ENCODE measurements at places on chromosomes 12 and 14.

GRCh38 chr14:34220921-34221320 is 241.1 kb downstream of the SPTSSA start:
- DNase-seq, result no peak

GRCh38 chr12:29350080-29350479 is 30.9 kb downstream of the ERGIC2 start:
- DNase-seq, result no peak

DNA sequence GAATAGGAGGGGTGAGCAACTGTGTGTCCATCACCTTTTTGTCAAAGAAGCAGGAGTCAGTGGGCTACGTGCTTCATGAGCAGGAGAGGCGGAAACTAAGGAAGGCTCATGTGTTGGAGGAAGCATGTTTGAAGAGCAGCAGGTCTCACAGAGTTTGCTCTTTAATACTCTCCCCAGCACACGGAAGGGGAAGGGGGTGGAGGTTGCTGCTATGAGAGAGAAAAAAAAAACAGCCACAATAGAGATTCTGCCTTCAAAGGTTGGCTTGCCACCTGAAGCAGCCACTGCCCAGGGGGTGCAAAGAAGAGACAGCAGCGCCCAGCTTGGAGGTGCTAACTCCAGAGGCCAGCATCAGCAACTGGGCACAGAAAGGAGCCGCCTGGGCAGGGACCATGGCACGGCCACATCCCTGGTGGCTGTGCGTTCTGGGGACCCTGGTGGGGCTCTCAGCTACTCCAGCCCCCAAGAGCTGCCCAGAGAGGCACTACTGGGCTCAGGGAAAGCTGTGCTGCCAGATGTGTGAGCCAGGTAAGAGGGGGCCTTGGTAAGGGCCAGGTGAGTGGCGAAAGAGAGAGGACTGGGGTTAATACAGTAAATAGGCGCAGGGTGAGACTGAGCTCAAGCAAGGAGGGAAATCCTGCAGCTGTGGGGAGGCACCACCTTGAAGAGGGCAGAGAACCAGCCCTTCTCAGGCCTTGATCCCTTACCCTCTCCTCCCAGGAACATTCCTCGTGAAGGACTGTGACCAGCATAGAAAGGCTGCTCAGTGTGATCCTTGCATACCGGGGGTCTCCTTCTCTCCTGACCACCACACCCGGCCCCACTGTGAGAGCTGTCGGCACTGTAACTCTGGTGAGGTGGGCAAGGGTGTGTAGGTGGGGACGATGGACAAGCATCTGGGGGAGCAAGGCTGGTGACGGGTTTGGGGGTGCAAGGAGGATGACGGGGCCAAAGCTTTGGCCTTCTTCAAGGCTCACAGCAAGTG is at the start of gene CD27:
Gene CD27 (plus strand): TSS at position 252 of the 985 bp plus-strand sequence. CDS start 141 bp downstream, at position 393.
- peak; percentile 48 for DNase-seq

- no peak for DNase-seq
Observed at GRCh38 chr14:36105401-36105800, 71.1 kb downstream of the PTCSC3 start.

GRCh38 chr12:2417481-2418160 is 364.8 kb downstream of the CACNA1C start:
- no peak for DNase-seq

DNA sequence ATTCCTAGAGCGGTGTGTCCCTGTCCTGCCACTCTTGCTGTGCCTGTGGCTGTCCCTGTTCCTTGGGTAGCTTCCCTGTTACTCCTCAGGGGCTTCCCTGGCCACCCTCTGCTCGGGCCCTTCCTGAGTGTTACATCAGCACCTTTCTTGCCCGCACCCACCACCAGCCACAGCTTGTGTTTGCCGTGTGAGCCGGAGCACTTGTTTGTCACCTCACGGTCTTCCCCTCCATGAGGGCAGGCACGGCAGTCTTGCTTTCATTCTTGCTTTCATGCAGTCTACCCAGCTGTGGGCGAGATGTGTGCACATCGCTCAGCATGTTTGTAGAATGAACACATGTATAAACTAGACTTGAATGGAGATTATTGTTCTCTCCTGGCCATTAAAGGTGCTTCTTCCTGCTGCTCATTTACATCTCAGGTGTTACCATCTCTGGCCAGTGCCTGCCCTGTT is 42.0 kb downstream of the TRAF3 start:
- DNase-seq, result no peak

DNA sequence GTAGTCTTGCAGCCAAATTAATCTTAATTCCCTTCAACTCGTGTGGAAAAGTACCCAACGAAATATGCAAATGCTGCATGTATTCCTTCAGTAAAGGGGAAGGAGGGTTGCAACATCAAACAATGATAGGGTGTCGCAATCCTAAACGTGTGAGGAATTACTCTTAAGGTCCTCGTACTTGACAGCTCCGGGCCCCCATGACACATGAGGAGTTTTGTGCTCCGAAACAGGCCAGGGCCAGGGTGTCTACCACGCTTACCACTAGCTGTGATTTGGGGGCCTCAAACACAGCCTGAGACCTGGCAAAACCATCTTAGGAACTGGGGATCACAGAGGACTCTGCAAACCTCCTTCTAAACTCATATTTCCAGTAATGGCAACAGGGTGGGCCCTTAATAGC is 20.4 kb downstream of the FOS start:
- DNase-seq, result no peak

DNA sequence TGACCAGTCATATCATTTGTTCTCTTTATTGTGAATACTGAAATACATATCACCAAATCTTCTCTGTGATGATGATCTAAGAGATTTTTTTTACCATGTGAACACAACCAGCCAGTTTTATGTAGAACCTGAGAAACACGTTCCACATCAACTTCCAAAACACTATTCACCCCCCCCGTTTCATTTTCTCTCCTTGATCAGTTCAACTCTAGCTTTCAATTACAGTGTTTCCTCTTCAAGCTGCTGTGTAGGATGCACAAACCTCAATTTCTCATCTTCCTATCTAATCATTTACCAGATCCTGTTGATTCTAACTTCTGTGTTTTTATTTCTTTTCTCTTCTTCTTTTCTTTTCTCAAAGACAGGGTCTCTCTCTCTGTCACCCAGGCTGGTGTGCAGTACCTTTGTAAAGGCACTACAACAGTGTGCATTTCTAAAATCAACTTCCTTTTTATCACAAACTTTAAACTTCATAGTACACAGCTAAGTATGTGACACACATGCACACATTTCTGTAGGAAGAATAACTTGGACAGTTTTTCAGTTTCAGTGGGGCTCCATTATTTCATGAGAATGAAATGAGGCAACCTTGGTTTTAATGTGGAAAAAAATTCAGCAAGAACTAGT is 149.9 kb upstream of the FBXO33 start:
- no peak for DNase-seq

GRCh38 chr12:92334552-92334951 is 188.9 kb upstream of the BTG1 start:
- no peak for DNase-seq

GRCh38 chr12:97559267-97559666 is 96.7 kb downstream of the RMST start:
- DNase-seq, result no peak

- DNase-seq, result peak; percentile 58
Observed at GRCh38 chr12:49537231-49537751, 1.5 kb upstream of the KCNH3 start.

- no peak for DNase-seq
Observed at GRCh38 chr14:35879151-35879648, 53.1 kb downstream of the BRMS1L start.

DNA sequence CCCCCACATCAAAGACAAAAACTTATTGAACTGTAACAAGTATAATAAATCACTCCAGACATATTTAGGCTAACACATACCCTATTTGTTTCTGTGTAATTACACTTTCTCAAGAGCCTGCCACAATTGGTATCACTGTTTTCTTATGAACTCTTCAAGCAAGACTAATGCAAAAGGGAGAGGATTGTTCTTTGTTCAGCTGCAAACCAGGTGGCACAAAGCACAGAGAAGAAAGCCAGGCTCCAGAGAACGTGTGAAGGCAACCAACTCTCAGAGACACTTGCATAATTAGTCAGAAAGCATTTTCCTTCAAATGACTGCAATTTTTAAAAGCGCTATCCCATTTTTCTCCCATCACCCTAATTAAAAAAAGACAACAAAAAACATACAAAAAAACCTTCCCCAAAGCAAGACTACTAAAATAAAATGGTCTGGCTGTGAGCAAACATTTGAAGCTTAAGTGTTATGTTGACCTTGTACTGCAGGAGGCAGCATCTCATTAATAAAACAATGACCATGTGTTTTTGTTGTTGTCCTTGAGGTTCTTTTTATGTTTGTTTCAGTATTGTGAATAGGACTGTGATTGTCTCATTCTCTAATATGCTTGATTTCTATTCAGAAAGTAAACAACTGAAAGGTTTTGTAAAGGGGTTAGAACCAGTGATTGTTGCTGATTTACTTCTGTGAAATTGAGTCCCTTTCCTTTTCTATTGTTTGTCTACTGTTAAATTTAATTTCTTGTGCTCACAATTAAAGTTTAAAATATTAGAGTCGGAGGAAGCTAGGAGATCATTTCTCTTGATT is 452.7 kb upstream of the PDE3A start:
- no peak for DNase-seq

GRCh38 chr12:107368586-107368985 is 275.2 kb upstream of the CRY1 start:
- DNase-seq, result no peak

DNA sequence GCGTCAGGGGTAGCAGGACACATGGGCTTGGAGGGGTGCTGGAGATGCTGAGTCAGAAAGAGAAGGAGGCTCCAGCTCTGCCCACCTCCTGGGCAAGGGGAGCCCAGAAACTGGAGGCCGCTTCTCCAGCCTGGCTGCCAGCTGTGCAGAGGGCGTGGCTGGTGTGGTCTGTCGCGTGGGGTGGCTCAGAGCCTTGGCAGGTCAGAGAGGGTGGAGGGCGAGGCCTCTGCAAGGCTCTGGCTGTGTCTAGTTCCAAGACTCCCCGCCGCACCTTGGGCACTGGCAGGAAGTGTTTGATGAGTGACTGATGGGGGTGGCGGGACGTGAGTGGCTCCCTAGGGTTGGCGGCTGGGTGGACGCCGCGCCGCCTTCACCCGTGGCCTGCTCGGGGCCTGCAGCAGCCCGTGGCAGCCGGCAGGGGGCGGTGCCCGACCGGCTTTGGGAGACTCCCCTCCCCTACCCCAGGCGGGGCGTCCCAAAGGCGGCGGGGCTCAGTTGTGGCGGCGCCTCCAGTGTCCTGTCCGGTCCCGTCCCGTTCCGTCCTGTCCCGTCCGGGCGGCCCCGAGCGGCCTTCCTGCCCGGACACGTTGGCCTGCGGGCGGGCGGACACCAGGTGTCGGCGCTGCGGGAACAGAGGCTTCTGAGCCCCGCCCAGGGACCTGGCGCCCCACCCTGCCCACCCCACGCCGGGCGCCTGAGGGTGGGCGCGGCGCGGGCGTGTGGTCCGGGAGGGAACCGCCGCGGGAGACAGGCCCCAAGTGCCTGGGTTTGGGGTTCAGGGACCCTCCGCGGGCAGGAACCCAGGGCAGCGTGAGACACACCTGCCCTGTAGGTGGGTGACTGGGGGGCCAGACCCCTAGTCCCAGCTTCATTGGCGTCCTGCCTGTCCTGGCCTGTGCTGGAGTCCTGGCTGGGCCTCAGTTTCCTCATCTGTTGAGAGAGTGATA is 39.7 kb downstream of the KRT80 start:
- peak; percentile 81 for DNase-seq

DNA sequence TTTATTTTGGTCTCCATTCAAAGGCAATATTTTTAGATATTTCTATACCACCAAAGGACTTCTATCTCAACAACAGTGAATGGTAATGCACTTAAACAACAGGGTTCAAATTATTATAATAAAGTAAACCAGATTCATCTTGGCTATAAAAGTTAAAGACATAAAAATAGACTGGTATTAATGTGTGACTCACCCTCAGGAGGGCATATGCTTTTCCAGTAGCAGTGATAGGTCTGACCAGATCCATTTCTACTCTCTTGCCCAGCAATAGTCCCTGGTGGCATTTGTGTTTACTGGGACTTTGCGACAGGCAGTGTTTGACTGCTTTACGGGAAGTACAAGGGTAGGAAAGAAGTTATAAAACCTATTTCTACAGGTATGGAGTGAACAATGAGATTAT is 353.2 kb upstream of the ATP2B1 start:
- no peak for DNase-seq

DNA sequence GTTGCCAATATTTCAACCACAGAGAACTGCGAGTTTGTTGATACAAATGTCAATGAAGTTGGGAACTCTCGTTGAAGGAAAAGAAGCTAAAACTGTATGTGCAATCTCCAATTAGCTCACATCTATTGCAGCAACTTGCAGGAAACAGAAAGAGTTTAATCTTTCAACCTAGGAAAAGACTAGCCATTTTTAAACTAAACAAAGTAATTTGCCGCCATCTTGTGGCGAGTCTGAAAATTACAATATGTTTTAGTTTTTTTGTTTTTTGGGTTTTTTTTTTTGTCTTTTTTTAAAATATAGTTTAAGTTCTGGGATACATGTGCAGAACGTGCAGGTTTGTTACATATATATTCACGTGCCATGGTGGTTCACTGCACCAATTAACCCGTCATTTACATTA is 131.2 kb upstream of the FOXG1 start:
- no peak for DNase-seq

GRCh38 chr12:108856428-108857157 is 790 bp downstream of the SSH1 start:
- DNase-seq, result peak; percentile 79

GRCh38 chr12:66428261-66428660 is 126.0 kb downstream of the HELB start:
- no peak for DNase-seq

DNA sequence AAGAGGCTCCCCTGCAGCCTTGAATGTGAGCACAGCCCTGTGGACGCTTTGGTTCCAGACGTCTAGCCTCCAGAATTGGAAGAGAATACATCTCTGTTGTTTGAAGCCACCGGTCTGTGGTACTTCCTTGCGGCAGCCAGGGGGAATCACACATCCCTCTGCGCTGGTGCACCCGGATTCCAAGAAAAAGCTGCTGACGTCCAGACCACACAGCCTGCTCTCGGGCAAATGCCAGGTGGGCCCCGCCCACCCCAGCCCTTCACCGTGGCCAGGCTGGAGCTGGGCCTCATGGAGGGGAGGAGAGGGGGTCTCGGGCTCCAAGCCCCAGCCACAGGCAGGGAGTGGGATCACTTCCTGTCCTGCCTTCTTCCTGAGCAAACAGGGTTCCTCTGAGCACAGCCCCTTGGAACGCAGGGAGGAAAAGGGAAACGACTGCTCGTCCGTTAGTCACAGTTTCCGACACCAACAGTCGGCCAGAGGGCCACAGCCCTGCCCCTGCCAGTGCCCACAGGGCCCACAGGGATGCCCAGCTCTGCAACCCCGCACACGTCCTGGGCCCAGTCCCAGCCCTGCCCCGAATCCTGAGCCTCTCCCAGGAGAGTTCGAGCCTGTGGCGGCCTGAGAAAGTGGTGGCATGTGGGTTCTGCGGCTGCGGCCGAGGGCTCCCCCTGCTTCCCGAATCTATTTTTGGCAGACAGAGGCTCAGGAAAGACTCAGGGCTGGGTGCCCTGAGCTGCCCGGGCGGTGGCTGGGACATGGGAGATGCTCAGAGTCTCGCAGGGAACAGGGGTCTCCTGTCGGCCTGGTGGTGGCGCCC is 85.3 kb downstream of the RFLNA start:
- peak; percentile 86 for DNase-seq

GRCh38 chr14:40652089-40652691 is 954.5 kb upstream of the LRFN5 start:
- DNase-seq, result no peak

GRCh38 chr12:76641961-76642360 is 82.4 kb upstream of the OSBPL8 start:
- no peak for DNase-seq

- no peak for DNase-seq
Observed at GRCh38 chr14:25436906-25437305, 387.0 kb upstream of the STXBP6 start.

Measured in sciatic nerve (tissue), 2 donors.